DMS 273 treated with DMSO at 0.1 percent for 48 hours (cell line): ENCODE measurements at places on chromosomes 2 and 18.

- DNase-seq = no peak
Measured at GRCh38 chr2:46118656-46119371, 178.4 kb upstream of the EPAS1 start.

DNA sequence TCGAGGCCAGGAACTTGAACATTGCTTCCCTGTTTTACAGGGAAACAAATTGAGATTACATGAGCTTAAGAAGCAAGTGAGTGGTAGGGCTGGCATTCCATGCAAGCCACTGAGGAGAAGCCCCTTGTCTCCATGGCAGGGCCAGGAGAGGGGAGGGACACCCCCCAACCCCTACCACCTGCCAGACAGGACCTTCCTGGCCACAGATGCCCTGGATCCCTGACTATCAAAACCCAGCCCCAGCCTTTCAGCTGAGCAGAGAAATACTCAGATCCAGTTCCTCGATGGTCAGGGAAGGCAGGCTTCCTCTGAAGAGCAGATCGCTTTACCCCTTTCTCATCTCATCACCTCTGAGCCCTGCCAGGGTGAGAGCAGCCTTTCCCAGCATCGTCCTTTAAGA lies 53.8 kb upstream of the ALPP start:
- no peak for DNase-seq

DNA sequence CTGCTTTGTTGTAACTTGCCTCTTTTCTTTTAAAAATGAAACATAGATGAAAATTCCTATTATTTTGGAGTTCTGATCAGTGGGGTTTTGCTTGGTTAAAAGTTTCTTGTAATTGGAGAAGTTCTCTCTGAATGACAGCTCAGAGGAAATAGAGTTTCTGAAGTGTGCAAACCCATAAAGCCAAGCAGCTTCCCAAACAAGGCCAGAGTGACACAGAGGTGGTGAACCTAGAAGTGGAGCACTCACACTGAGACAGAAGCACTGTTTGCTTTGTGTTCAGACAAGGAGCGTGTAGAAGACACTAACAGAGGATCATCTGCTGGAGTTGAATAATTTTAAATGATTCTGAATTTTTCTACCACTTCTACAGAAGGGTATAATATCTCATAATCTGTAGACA lies 49.2 kb downstream of the FBXO48 start:
- DNase-seq = no peak

DNA sequence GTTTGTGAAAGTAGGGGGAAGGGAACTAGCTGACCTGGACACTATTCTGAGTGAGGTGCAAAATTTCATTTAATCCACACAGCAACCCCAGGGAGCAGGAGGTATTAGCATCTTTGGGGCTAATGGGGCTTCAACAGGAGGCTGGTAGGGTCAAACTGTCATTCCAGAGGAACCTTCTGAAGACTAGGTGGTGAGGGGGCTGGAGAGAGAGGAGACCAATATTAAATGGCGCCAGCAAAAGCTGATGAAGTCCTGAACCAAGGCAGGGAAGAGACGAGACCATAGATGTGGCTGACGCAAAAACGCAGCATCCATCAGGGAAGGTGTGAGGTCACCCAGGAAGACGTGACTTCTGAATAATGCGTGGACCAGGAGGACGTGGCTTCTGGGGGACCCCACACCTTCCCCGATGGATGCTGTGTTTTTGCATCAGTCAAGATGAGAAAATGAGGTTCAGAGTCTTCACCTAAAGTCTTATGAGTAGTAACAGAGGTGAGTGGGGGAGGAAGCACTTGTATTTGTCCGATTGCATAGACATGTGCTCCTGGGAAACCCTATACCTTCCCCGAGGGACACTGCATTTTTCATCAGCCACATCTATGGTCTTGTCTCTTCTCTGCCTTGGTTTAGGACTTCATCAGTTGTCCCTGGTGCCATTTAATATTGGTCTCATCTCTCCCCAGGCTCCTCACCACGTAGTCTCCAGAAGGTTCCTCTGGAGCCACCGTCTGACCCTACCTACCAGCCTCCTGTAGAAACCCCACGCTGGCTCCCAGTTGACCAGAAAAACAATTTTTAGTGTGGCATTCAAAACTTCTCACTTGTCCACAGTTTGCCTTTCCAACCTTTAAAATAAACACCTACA lies 188.6 kb downstream of the MYCN start:
- DNase-seq = no peak

GRCh38 chr18:2587788-2588187 lies 16.4 kb downstream of the NDC80 start:
- no peak for DNase-seq

DNA sequence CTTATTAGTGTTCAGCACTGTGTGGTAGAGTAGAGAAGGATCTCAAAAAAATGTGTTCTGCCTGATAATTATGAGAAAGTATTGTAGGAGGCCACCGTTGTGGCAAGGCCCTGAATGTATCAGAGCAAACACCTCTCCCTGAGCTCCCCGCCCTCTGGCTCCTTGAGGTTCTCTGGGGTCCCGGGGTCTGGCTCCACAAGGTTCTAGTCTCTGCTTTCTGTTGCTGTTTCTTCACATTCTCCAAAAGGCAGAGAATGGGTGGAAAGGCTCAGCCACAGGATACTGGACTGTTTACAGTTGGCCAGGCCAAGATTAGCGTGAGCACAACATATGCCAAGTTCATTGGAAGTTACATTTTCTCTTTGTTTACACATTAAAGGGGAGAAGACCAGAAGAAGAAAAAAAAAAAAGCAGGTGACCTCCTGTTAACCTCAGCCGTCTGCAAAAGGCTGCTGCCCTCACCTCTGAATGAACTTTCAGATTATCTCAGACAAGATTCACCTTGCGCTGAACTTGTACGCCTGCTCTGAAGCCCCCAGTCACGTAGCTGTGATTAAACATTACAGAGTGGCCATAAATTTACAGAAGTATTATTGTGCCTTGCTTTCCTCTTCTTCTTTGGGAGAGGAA lies 56.6 kb upstream of the CYP26B1 start:
- no peak for DNase-seq

DNA sequence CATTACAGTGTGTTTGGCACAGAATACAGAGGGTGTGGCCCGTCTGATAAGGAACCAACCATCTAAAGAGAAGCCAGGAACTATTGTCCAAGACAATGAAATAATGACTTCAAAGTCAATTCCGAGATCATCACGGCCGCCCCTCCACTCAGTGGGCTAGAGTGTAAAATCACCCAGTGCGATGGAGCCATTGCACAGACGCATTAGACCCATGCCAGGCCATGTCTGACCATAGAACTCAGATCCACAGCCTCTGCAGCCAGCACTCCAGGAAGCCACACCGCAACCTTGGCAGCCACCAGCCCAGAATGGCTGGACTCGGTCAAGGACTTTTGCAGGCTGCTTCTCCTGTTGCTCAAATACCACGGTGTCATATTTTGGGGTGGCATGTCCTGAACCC lies 835.7 kb downstream of the DCDC2C start:
- DNase-seq = no peak

- DNase-seq = no peak
Measured at GRCh38 chr2:116061023-116061422, 1618.6 kb downstream of the DPP10 start.

DNA sequence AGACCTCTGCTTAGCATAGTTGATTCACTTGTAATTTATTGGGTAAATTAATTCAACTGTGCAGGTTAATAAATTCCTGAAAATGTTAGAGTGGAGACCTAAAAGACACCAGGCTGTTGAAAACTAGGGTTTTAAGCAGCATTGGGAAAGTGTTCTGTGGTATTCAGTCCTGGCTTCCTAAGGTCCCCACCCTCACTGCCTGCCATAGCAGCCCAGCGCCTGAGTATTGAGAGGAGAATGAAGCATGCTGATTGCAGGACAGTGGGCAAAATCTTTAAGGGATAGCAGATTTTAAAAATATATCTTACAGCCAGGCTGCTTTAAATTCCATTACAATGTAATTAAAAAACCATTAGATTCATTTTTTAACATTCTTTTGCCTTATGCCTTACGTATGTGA lies 20.6 kb downstream of the MEIS1 start:
- no peak for DNase-seq

GRCh38 chr2:2901384-2902345 lies 476.0 kb downstream of the EIPR1 start:
- DNase-seq = no peak

DNA sequence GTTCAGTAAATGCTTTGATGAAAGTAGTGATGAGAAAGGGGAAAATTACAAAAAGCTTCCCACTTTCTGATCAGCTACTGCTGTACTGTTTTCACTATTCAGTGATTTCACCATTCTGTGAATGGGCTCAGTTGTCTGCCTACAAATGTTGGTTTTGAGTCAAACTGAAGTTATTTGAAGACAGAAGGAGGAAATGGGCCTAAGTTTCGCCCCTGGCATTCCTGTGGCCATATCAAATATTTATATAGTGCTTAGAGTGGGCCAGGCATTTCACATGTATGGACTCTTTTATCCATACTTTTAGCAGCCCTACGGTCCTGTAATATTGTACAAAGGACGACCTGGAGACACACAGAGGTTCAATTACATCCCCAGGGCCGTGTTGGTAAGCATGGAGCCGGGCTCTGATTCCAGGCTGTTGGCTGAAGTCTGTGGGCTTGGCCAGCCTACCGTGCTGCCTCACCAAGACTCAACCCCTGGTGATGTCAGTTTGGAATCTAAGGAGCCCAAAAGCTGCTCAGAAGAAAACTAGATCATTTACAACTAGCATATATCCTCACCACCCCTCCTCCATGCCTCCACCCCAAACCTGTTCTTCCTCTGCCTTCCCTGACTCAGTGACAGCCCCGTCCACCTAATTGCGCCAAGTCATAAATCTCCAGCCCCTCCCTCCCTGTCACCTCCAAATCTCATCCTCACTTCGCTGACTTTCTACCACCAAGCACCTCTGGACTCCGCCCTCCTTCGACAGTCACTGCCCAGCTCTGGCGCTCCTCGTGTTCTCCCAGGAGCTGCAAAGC lies 10.1 kb upstream of the GRHL1 start:
- DNase-seq = no peak

GRCh38 chr2:113890253-113891235 lies 655 bp downstream of the ACTR3 start:
- peak; percentile 67 for DNase-seq

GRCh38 chr18:23258566-23259469 lies 123.5 kb downstream of the CABLES1 start:
- DNase-seq = peak; percentile 4

DNA sequence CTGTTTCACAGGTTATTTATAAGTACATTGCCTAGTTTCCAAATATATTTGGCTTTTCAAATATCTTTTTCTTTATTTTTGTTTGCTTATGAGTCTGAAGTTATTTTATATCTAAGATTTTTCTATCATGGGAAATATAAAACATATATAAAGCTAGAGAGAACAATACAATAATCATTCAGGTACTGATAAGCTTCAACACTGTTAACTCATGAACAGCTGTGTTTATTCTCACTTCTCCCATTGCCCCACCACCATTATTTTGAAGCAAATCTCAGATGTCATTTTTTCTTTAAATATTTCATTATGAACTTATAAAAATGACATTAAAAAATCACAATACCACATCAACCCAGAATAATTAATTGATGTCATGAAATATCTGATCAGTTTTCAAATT lies 9.7 kb downstream of the CAMKMT start:
- no peak for DNase-seq

DNA sequence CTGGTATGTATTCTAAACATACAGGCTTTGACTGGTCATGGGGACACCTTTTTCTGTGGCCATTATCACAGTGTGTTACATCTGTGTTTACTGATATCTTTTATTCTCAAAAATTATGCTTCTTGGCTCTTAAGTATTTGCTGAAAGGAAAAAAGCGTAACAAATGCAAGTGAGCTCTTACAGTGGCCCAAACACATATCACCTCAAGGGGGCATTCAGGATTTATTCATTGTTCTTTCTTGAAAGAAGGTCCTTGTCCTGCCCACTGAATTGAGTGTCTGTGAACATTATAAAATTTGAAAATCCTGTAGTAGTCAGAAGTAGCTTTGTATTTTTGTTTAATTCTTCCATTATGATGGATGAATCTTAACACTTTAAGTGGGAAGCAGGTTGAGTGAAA lies 454.5 kb downstream of the XIRP2 start:
- no peak for DNase-seq

DNA sequence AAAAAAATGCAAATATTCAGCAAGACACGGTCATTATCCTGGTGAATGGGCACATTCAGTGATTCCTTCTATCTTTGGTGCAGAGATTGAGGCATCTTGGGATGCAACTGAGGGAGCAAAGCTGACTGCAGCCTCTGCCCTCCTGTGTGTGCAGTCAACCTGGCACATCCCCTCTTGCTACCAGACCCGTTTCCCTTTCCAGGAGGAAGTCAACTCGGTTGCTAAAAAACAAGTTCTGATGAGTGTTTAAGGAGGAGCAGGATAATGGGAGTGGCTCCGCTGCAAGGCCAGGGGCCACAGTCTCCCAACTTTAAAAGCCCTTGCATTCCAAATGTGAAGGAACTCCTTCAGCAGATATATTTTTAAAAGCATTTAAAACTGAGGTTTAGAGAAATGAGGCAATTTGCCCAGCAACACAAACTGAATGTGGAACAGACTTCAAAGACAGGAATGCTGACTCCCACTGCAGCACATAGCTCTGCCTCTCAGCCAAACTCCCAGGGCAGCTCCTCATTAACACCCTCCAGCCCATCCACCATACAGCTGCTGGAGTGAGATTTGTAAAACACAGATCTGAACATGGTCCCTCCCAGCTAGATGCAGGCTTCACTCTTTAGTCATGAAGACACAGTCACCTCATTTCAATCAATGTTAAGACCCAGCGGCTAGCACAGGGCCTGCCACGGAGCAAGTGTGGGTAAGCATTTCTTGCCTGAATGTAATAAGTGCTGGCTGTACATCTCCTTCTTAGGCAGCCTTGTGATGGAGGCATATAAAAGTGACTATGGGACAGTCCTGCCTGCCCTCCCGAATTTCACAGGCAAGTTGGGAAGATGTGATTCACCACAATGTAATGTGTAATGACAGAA lies 54.3 kb downstream of the VSNL1 start:
- DNase-seq = no peak

GRCh38 chr2:221104361-221104811 lies 467.7 kb downstream of the EPHA4 start:
- peak; percentile 80 for DNase-seq

DNA sequence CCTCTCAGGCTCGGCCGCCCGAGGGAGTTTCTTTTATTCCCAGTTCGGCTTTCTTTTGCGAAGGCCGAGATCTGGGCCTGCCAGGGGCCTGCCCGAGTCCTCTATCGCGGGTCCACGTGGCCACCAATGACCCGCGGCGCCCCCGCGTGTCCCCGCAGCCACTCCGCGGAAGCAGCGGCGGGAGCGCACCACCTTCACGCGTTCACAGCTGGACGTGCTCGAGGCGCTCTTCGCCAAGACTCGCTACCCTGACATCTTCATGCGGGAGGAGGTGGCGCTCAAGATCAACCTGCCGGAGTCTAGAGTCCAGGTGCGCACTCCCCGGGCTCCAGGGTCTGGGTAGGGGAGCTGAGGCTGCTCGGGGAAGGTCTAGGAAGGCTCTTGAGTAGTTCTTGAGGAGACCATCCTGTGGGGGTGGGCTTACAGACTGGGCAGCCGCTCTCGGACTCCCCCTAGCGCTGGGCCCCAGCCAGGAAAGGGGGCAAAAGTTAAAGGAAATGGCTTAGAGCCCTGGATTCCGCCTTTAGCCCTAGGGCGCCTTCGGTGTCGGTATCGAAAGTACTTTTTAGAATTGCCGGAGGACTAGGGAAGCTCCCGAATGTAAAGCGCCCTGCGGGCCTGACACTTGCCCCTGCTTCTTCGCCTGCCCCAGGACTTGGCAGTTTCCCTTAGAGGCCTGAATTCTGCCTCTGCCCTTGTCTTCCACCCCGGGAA lies 3.4 kb downstream of the OTX1 start:
- no peak for DNase-seq

GRCh38 chr2:238100049-238100820 lies at the start of gene ESPNL:
ESPNL (plus strand) TSS chr2:238100340; CDS start chr2:238100420, 80 bp downstream.
- peak; percentile 54 for DNase-seq
